ENCODE measurements at places on chromosomes 2 and 18. TPM values are rescaled to one million over a fixed set of nuclear protein-coding genes. Genes with fewer than 3 reads are reported as not detected.
A peak's percentile ranks its signal among the peaks of the same experiment; 100 is the strongest.

- H3K27ac ChIP-seq = no peak overlapping the region
- H3K4me1 ChIP-seq = no peaks in the 10 kb centered on the region
- peaks cover 11% of the 10 kb centered on the region for H3K36me3 ChIP-seq
- H3K4me3 ChIP-seq = no peak overlapping the region
Observed at GRCh38 chr2:6730649-6731532, 134.8 kb downstream of the CMPK2 start.

DNA sequence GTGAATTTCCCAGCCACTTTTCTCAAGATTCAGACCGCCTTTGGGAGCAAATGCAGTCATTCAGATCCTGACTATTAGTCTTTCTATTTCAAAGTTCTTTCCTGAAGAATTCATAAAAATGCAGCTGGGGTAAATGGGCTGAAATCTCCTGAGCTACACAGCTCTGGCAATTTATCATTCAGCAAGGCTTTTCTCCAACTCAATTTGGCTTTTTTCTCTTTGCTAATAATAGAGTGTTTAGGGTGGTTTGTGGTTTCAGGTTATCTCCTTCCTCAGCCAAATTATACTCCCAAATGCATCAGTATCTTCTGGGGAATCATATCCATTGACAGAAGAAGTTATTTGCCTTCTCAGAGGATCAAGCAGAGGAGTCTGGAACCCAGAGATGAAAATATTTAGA, 282.4 kb upstream of the SLC14A2 start:
- no peak overlapping the region for H3K27ac ChIP-seq
- no peaks in the 10 kb centered on the region for H3K27me3 ChIP-seq
- H3K4me3 ChIP-seq = no peak overlapping the region

GRCh38 chr2:226802573-226802972, 3.0 kb upstream of the IRS1 start:
- no peaks in the 10 kb centered on the region for H3K36me3 ChIP-seq
- DNase-seq = peak; percentile 76
- H3K4me3 ChIP-seq = no peak overlapping the region
- peaks cover 21% of the 10 kb centered on the region for H3K27me3 ChIP-seq

GRCh38 chr2:234451852-234452625, 44.8 kb downstream of the ARL4C start:
- peaks cover 76% of the 10 kb centered on the region for H3K4me1 ChIP-seq
- DNase-seq = no peak
- H3K27ac ChIP-seq = peak overlapping the region; percentile 95
- H3K4me3 ChIP-seq = peak overlapping the region; percentile 84

Gene LOXL3
- 0.06 TPM for polyA plus RNA-seq

Gene PLGLB2
- 0.31 TPM for polyA plus RNA-seq

DNA sequence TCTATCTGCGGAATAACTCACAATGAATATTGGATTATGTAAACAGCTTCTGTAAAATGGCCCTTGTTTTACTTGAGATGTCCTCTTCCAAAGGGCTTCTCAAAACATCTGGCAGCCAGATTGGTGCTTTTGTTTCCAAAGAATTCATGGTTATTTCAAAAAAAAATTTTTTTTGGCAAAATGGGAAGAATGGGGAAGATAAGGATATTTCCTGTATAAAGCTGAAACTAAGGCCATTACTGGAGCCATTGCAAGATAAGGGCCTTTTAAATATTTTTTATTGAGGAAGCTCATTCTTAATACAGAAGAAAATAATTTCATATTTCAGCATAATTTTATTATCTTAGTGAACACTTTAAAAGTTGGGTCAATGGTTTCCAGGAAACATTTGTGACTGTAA, 259.1 kb downstream of the GALNT13 start:
- H3K36me3 ChIP-seq = no peaks in the 10 kb centered on the region
- no peak overlapping the region for H3K27ac ChIP-seq
- H3K4me3 ChIP-seq = no peak overlapping the region

GRCh38 chr2:104826016-104826415, 27.9 kb upstream of the POU3F3 start:
- H3K4me3 ChIP-seq = no peak overlapping the region
- no peaks in the 10 kb centered on the region for H3K4me1 ChIP-seq
- H3K36me3 ChIP-seq = no peaks in the 10 kb centered on the region
- no peak overlapping the region for H3K27ac ChIP-seq

Gene SFT2D3
- 2.4 TPM for polyA plus RNA-seq

GRCh38 chr2:122868646-122869275, 1113.3 kb downstream of the TSN start:
- no peak for DNase-seq
- no peak overlapping the region for H3K27ac ChIP-seq
- no peaks in the 10 kb centered on the region for H3K36me3 ChIP-seq
- H3K4me1 ChIP-seq = no peaks in the 10 kb centered on the region
- H3K27me3 ChIP-seq = no peaks in the 10 kb centered on the region

DNA sequence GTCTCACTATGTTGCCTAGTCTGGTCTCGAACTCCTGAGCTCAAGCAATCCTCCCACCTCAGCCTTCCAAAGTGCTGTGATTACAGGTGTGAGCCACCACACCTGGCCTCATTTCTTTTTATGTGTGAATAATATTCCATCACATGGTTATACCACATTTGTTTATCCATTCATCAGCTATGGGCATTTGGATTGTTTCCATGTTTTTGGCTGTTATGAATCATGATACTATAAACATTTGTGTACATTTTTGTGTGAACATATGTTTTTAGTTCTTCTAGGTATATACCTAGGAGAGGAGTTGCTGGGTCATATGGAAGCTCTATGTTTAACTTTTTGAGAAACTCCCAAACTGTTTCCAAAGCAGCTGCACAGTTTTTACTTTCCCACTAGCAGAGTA, 24.4 kb downstream of the PKP4 start:
- H3K4me1 ChIP-seq = peaks cover 19% of the 10 kb centered on the region
- H3K27me3 ChIP-seq = no peaks in the 10 kb centered on the region
- no peak overlapping the region for H3K27ac ChIP-seq
- H3K36me3 ChIP-seq = no peaks in the 10 kb centered on the region
- no peak overlapping the region for H3K4me3 ChIP-seq
- no peak for DNase-seq

DNA sequence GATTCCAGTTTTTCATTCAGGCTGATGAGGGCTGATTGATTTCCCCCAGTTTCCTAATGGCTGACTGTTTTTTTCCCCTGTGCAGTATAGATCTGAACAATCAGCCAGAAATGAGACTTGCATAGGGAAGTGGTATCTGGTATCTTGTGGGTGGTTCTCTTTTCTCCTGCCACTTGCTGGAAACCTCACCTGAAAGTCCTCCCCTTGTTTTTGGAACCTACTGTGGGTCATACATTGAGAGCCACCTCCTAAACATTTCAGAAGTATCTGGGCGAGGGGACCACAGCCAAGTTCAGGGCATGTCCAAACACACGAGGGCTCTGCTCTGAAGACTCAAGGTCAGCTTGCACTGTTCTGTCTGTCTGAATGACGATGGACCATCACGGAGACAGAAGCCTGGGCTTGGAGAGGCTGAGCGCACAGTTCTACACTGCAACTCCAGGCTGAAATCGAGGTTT, 19.3 kb downstream of the ALPK2 start:
- no peaks in the 10 kb centered on the region for H3K27me3 ChIP-seq
- peaks cover 23% of the 10 kb centered on the region for H3K4me1 ChIP-seq
- H3K4me3 ChIP-seq = no peak overlapping the region
- H3K36me3 ChIP-seq = no peaks in the 10 kb centered on the region
- no peak overlapping the region for H3K27ac ChIP-seq

- H3K4me1 ChIP-seq = no peaks in the 10 kb centered on the region
- no peak overlapping the region for H3K27ac ChIP-seq
- no peak overlapping the region for H3K4me3 ChIP-seq
- H3K27me3 ChIP-seq = peaks cover 7% of the 10 kb centered on the region
- DNase-seq = no peak
Observed at GRCh38 chr18:31482051-31482450, 15.9 kb upstream of the DSG2 start.

GRCh38 chr2:230797515-230798495, 66.9 kb upstream of the ITM2C start:
- H3K36me3 ChIP-seq = peaks cover 23% of the 10 kb centered on the region
- H3K27ac ChIP-seq = no peak overlapping the region
- peaks cover 32% of the 10 kb centered on the region for H3K4me1 ChIP-seq
- no peak for DNase-seq
- no peak overlapping the region for H3K4me3 ChIP-seq

Gene TACR1
- polyA plus RNA-seq = not detected

Gene PAPOLG
- 15.4 TPM for polyA plus RNA-seq

DNA sequence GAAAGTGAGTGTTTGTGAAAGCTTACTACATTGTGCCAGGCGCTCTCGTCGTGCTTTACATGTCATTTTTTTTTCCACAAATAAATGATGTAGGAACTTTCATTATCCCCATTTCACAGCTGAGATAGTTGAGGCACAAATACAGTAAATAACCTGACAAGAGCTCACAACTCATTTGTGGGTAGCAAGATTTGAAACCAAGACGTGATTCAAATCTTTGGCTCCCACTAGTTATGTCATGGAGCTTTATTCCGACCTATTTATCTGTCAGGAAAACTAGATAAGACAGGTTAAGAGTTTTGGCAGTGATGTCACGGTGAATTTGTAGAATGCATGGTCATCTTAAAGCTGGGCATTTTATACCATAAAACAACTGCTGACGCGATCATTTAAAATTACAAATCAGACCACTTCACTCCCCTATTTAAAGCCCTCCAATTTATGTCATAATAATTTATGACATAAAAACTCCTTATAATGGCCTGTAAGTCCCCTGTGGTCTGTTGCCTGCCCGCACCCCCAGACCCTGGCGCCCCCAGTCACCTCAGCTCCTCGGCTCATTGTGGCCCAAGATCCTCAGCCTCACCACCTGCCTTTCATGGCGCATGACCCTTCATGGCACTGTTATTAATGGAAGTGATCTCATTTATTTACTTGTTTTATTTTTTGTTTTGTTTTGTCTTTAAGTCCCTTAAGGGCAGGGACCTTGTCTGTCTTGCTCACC, 678 bp upstream of the ZNF24 start:
- peaks cover 40% of the 10 kb centered on the region for H3K4me1 ChIP-seq
- no peaks in the 10 kb centered on the region for H3K36me3 ChIP-seq
- no peaks in the 10 kb centered on the region for H3K27me3 ChIP-seq
- H3K27ac ChIP-seq = peak overlapping the region; percentile 98

GRCh38 chr2:170201734-170202393, 23.9 kb downstream of the MYO3B start:
- DNase-seq = no peak
- H3K4me1 ChIP-seq = no peaks in the 10 kb centered on the region
- H3K4me3 ChIP-seq = no peak overlapping the region
- H3K27ac ChIP-seq = no peak overlapping the region
- H3K36me3 ChIP-seq = no peaks in the 10 kb centered on the region

DNA sequence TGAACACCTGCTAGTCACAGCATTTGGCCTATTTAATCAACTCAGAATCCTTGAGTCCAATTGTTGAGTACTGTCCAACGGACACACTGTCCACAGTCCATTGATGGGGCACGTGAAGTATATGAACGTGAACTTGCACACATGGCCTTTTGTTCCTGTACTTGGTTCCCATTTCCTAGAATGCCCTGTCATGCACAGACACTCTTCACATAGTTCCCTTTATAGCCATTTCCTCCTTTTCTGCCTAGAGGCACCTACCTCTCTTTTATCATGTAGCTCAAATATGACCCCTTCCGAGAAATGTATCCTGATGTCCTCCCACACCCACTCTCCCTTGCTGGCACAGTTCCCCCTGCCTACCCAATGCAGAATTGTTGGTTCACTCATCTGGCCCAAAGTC, 8.7 kb upstream of the CRYGA start:
- peaks cover 5% of the 10 kb centered on the region for H3K4me1 ChIP-seq
- DNase-seq = no peak
- H3K27me3 ChIP-seq = peaks cover 9% of the 10 kb centered on the region
- no peak overlapping the region for H3K27ac ChIP-seq
- no peak overlapping the region for H3K4me3 ChIP-seq

Gene NDC80
- 1.9 TPM for polyA plus RNA-seq

Gene TIA1
- 62.6 TPM for polyA plus RNA-seq

DNA sequence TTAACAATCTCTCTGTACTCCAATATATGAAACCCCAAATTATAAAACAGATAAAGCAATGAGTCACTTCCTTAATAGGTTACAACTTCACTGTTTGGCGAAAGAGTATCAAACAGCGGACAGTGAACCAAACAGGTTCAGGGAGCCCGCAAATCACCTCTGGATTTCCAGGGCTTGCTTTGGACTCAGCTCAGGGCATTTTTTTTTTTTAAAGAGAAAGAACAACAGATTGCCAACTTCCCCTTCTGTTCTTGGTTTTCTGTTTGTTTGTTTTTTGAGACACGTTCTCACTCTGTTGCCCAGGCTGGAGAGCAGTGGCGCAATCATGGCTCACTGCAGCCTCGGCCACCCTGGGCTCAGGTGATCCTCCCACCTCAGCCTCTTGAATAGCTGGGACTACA, 52.7 kb downstream of the ABCB11 start:
- DNase-seq = no peak
- no peaks in the 10 kb centered on the region for H3K36me3 ChIP-seq
- peak overlapping the region; percentile 59 for H3K27ac ChIP-seq
- H3K27me3 ChIP-seq = no peaks in the 10 kb centered on the region

GRCh38 chr2:20566331-20566730, 84.6 kb downstream of the HS1BP3 start:
- no peak overlapping the region for H3K27ac ChIP-seq
- no peak for DNase-seq
- H3K4me1 ChIP-seq = no peaks in the 10 kb centered on the region
- H3K36me3 ChIP-seq = no peaks in the 10 kb centered on the region
- peaks cover 2% of the 10 kb centered on the region for H3K27me3 ChIP-seq
- H3K4me3 ChIP-seq = no peak overlapping the region

- H3K27me3 ChIP-seq = peaks cover 15% of the 10 kb centered on the region
- DNase-seq = no peak
- no peaks in the 10 kb centered on the region for H3K36me3 ChIP-seq
- H3K4me3 ChIP-seq = no peak overlapping the region
- H3K4me1 ChIP-seq = peaks cover 22% of the 10 kb centered on the region
Observed at GRCh38 chr2:224405412-224405811, 3.5 kb upstream of the FAM124B start.

Gene RAB1A
- polyA plus RNA-seq = 41.7 TPM

Gene RAB27B
- polyA plus RNA-seq = 0.57 TPM

GRCh38 chr2:109128616-109129355, at the start of gene SH3RF3:
TSS of gene SH3RF3 (plus strand) at chr2:109129205.
- peak within 1 kb of the TSS; percentile 86 for H3K27ac ChIP-seq
- peak within 1 kb of the TSS; percentile 95 for H3K4me3 ChIP-seq
- H3K27me3 ChIP-seq = no peaks in the 10 kb centered on the region
- no peaks in the 10 kb centered on the region for H3K36me3 ChIP-seq
- H3K4me1 ChIP-seq = peaks cover 58% of the 10 kb centered on the region
- DNase-seq = peak; percentile 30

DNA sequence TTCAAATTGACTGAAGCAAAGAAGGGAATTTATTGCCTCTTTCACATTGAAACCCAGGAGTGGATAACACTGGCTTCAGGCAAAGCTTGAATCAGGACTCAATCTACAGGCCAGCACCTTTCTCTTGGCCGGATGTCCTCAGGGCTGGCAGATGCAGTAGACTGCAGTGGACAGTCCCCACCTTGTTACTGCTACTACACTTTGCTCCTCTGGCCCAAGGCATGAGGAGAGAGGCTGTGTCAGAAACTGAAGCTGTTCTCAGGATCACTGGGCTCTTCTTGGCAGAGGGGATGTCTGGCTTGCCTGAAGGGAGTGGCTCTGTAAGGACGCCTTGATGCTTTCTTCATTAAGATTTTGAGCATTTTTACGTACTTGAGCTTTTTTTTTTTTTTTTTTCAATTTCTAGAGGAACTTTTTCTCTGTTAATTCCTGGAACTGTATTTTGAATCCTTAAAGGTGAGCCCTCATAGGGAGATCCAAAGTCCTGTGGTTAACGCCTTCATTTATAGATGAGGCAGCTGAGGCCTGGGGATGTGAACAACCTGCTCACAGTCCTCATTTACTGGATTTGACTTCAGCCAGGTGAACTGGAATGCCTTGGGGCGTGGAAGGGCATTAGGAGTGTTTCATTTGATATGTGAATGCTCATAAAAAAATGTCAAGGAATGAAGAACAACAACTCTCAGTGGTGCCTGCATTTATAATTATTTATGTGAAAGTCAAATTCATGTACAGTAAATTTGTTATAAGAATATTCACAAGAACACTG, 36.6 kb downstream of the CASP10 start:
- no peak for DNase-seq
- no peak overlapping the region for H3K4me3 ChIP-seq
- H3K4me1 ChIP-seq = peaks cover 43% of the 10 kb centered on the region
- peak overlapping the region; percentile 91 for H3K27ac ChIP-seq
